Inflammatory macrophage (primary cell): ENCODE measurements at places on chromosomes 1 and 21.
A peak's percentile ranks its signal among the peaks of the same experiment; 100 is the strongest.

- DNase-seq = peak; percentile 62
Measured at GRCh38 chr1:36516372-36517010, 33.8 kb upstream of the CSF3R start.

DNA sequence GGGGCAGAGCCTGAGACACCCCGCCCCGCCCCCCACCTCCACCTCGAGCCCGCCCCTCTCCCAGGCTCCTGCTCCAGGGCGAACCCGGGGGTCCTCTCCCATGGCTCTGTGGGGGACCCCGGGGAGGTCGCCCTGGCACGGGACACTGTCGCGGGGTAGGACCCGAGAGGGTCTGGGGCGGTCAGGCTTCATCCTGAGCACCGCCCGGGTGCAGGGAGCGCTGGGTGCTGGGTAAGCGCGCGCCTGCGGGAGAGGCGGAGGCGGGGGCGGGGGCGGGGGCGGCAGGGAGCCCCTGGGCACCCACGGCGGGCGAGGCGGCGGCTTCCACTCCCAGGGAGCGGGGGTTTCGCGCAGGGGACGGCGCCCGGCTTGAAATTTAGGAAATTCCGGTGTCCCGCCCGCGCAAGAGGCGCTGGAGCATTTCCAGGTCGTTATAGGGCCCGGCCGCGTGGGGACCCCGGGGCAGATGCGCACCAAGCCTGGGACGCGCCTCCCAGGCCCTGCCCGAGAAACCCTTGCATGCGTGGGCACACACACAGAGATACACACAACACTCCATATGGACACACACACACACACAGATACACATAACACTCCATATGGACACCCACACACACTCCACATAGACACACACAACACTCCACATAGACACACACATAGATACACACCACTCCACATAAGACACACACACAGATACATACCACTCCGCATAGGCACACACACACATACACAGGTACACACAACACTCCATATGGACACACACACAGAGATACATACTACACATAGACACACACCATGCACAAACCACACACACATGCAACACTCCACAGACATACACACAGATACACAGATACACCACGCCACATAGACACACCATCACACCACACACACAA lies 48.7 kb upstream of the SLC19A1 start:
- DNase-seq = peak; percentile 38

DNA sequence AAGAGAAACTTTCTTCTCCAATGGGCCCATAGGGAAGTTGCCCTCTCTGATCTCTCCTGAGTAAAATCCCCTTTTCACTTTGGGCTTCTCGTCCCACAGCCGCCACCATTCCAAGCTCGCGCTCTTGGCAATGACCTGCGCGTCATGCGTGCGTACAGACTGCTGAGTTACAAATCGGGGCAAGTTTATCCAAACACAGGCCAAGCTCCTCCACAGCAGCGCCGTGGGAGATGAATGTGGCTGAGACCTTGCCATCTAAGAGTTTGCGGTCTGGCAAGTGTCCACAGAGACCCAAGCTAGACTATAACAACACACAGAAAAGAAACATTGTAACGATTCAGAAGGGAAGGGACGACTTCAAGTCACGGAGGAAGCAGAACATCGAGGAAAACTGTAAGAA lies 116.3 kb upstream of the SOD1 start:
- DNase-seq = no peak

DNA sequence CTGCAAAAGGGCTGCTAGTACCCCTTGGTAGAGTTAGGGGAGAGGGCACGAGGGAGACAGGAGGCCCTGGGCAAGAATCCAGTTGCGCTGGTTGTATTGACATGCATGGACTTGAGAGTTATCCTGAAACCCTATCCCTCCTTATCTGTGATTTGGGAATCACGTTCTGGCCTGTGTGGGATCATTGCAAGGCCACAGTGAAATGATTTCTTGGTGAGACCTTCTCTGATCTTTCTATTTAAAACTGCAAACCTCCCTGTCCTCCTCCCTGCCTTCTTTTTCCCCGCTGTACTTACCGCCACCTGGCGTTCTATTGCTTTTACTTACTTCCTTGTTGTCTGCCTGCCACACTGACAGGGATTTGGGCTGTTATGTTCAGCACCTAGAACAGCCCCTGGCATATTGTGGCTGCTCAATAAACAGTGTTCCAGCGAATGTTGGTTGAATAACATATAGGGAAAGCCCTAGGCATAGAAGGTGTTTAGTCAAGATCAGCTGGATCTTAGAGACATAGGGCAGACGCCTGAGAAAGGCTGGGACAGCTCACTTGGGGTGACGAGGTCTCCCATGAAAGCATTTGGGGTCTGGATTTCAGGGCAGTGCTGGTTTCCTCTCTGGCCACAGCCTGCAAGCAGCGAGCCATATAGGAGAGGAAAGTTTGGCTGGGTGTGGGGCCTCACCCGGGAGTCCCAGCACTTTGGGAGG lies 25.6 kb downstream of the ALPL start:
- DNase-seq = peak; percentile 50

DNA sequence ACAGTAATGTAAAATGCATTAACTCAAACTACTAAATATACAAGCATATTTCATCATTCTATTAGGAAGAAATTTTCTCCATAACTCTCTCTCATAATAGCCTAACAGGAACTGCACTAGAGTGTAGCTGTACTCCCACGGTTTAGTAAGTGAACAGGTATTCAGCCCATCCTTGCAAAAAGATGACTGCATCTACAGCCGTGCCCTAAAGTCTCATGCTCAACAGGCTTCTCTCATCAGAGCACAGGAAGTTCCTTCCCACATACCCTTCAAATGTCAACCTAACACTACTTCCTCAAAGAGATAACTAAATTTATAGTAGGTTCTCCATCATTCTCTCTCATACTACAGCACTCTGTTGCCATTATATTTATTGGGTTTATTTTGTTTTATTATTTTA lies 251.6 kb downstream of the AKT3 start:
- peak; percentile 87 for DNase-seq

DNA sequence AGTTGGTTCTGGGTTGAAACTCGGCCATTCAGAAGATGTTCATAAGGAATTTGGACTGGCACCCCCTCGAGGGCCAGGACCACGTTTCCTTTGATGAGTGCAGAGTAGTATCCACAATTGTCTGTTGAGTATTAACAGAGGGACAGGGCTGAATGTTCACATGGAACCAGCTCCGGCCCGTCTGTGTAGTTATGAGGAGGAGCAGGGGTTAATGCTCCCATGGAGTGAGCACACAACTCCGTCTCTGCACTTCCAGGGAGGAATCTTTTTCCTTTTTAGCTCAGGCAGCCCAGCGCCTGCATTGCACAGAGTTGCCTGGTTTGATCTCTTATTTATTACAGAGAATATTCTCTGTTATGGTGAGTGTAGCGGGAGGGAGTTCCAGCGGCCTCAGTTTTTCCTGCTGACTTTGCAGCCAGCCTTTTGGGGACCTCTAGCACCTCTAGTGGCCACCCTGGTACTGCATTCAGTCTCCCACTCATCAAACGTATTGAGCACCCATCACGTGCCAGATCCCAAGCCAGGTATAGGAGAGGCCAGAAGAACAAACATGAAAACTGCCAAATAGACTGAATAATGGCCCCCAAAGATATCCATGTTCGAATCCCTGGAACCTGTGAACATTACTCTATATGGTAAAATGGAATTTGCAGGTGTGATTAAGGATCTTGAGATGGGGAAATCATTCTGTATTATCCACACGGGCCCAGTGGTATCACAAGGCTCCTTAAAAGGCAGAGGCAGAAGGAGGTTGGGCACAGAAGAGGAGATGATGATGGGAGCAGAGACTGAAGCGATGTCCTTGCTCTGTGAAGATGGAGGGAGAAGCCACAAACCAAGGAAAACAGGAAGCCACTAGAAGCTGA lies 167.7 kb upstream of the CSF3R start:
- peak; percentile 49 for DNase-seq

DNA sequence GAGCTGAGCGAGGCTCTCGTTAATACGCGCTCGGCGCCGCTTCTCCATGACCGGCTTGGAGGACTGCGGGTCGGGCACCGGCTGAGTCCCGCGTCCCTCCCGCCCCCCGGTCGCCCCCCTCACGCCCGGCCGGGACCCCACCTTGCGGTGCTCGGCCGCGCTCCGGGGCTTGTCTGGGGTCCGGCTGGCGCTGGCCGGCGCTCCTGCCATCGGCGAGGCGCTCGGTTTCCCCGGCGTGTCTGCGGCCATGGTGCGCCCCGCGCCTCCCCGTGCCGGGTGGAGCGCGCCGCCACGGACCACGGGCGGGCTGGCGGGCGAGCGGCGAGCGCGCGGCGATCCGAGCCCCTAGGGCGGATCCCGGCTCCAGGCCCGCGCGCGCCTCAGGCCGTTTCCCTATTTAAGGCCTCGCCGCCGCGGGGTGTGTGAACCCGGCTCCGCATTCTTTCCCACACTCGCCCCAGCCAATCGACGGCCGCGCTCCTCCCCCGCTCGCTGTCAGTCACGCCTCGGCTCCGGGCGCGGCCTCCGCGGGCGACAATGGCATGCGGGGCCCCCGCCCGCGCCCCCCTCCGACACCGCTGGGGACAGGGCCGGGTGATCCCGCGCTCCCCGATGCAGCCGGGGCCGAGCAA lies at the start of gene HES4:
TSS of gene HES4 (minus strand) at position 373 of the 632 bp plus-strand sequence. CDS start at position 249, 124 bp downstream.
- peak; percentile 62 for DNase-seq

DNA sequence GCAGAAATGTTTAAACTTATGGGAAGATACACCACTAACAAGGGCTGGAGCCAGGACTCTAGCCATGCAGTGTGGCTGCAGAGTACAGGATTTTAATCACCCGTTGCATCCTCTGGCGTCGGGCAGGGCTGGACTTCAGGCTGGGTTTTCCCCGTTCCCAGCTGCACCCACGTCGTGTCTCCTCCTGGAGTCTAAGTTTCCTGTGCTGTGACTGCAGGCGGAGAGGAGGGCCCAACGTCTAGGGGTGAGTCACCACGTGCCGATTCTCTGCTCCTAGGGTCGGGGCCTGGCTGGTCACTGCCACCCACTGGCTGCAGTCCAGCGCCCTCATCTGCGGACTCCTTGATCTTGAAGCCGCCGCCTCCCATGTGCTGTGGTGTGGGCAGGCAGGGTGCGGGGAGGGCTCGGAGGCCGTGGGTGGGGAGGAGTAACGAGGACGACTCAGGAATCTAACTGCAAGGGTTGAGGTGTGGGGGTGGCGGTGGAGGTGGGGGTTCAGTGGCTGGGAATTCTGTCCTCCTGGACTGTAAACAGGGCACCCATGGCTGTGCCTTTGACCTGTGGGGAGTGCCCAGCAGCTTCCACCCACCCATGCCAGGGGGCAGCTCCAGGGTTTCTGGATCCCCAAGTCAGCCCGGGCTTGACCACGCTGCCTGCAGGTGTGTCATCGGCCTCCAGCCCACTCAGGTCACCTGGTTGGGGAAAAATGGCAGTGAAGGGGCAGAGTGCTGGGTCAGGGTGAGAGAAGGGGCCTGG lies 77.8 kb downstream of the ALPL start:
- peak; percentile 34 for DNase-seq

GRCh38 chr1:243950166-243950565 lies 100.1 kb upstream of the AKT3 start:
- no peak for DNase-seq

GRCh38 chr1:65082346-65083040 lies 65.5 kb upstream of the AK4 start:
- DNase-seq = no peak

GRCh38 chr1:157894613-157895165 lies 53.1 kb upstream of the CD5L start:
- DNase-seq = no peak

DNA sequence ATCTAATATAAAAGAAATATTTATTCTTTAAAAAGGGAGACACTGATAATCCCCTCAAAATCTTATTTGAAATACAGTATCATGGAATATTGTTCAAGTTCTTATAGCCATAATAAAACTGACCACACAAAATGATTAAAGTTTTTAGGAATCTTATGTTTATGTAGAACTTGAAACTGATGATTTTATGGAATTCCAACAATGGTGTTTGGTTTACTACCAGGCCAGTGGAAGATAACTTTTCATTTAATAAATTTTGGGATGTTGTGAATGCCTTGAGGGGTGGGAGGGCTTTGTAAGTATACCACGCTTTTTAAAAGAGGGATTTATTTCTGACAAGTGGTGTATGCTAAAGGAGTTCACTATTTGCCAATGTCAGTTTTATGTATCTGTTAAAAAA lies 87.7 kb downstream of the RAB3GAP2 start:
- no peak for DNase-seq
